ENCODE measurements at places on chromosomes 3 and 15.

- DNase-seq, result no peak
Measured at GRCh38 chr15:96747291-96747690, 416.8 kb downstream of the NR2F2 start.

DNA sequence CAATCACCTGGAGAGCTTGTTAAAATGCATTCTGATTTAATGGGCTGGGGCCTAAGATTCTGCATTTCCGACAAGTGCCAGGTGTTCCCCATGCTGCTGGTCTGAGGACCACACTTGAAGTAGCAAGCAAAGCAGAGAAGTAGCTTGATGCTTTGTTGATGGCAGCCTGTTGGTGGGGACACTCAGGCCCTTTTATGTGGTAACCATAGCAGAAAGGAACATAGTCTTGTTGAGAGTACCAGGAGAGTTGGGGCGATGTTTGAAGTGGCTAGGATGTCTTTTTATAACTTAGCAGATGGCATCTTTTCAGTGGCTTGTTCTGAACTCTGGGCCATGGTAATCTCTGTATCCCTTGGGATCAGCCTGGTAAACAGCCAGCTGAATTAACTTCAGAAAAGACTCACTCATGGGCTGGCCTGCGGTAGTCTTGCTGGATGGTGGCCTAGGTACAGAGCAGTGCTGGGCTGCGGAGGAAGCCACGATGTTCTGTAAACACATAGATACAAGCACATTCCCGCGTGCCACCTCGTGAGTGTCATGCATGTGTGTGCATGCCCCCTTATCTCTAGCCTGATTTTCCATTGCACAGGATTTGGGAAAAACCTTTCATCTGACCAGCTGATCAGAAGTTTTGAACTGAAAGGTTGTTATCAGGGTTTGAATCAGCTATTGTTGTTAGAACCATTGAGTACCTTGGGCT is 292.4 kb upstream of the LRRFIP2 start:
- no peak for DNase-seq

DNA sequence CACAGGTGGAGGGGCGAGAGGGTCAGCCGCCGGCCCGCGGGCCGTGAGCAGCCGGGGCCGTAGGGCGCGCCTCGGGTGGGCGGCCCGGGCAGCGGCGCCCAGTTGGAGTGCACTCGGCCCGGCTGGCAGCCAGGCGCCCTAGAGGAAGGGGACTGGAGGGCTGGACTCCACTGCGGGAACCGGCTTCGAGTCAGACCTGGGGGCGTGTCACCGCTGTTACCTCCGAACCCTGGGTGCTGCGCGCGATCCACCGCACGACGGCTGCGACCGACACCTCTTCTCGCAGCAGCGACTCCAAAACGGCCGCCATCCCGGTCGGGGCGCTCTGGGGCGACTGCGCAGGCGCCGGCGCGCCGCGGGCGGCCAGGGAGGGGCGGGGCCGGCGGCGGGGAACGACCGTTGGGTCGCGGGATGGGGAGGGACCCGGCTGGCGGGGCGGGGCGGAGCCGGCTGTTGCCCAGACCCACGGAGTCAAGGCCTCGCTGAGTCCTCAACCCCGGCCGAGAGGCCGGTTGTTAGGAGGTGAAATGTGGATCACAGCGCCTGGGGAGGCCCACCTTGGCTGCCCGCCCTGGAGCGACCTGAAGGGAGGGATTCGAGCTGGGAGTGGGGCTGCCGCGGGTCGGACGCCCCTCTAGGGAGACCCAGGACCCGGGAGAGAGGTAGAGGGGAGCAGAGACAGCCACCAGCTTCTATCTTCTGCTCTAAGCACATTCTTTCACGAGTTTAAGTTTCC is at the start of gene CDAN1:
Gene CDAN1, minus strand, starts transcription at position 336 of the 736 bp plus-strand sequence. Its CDS starts 26 bp downstream, at position 310.
- DNase-seq, result peak; percentile 81

DNA sequence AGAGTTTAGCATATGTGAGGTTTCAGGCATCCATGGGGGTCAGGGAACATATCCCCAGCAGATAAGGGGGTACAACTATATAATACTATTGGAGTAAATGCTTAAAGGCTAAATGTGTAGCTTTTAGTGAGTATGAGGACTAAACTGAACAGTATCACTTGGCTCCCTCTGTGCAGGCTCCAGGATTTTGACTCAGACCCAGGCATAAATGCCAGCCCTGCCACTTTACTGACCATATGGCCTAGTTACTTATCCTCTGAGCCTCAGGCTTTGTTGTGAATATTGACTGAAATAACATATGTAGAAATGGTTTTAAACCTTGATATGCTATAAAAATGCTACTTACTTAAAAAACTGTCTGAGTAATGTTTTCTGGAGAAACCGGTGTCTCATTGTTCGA is 151.6 kb downstream of the CHST2 start:
- no peak for DNase-seq

GRCh38 chr15:56205061-56205876 is 38.4 kb downstream of the RFX7 start:
- DNase-seq, result no peak

DNA sequence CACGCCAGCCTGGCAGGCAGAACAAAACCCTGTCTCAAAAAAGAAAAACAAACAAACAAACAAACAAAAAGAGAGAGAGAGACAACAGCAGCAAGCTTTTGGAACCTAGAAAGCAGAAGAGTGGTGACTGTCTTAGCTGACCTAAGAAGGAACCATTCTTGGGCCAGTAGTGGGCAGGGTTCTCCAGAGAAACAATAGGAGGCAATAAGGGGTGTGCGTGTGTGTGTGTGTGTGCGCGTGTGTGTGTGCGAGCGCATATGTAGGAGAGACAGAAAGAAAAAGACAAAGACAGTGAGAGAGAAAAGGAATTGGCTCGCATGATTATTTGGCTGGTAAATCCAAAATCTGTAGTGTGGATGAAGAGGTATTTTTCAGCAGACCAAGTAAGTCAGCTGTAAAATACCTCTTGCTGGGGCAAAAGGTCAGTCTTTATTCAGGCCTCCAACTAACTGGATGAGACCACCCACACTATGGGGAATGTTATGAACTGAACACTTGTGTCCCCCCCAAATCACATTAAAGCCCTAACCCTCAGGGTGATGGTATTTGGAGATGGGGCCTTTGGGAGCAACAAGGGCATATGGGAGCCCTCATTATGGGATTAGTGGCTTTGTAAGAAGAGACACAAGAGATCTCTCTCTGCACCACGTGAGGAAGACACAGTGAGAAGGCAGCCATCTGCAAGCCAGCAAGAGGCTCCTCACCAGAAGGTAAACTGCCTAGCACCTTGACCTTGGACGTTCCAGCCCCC is 15.1 kb upstream of the BLM start:
- no peak for DNase-seq
